ENCODE measurements at places on chromosomes 11 and 22. TPM values are rescaled to one million over a fixed set of nuclear protein-coding genes. Genes with fewer than 3 reads are reported as not detected.

Gene PKP3
- total RNA-seq = not detected

Gene SPECC1L
- total RNA-seq = 48.9 TPM

Gene GAB4
- not detected for total RNA-seq

Gene HINFP
- 48.8 TPM for total RNA-seq

Gene NPAS4
- 0.07 TPM for total RNA-seq

Gene PPFIBP2
- 5.8 TPM for total RNA-seq

Gene PLEKHB1
- total RNA-seq = 4.7 TPM

Gene MMP8
- not detected for total RNA-seq

Gene MYEOV
- total RNA-seq = not detected

Gene MRGPRX3
- total RNA-seq = not detected

Gene APOA5
- not detected for total RNA-seq

Gene SEC14L6
- total RNA-seq = not detected

Gene CLNS1A
- total RNA-seq = 109 TPM
